ENCODE measurements at places on chromosomes 3 and 15.

DNA sequence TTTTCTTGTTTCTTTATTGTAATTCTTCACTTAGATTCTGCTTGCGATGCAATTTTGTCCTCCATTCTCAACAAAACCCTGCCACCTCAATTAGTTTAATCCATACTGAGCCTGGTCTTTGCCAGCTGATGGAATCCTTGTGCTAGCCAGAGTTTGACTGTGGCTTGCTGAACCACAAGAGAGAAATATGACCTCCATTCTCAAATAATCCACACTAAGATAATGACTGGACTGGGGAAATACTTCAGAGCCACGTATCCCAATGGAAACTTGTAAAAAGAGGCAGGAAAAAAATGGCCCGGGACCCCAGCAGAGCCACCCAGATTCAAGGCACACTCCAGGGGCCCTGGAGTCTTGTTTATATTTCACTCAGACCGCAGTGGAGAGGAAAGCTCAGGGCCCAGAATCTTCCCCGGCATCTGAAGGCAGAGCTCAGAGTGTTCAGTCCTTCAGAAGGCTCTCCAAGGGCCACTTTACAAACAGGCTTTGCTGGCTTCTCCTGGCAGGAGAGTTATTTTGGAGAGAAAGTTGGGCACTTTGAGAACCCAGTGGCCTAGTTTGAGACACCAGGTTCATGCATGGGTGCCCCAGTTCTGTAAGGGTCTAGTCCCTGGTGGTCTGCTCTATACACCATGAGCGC is 62.7 kb downstream of the SSUH2 start:
- no peak for DNase-seq

- no peak for DNase-seq
Observed at GRCh38 chr15:77966540-77967234, 110.8 kb downstream of the TBC1D2B start.

GRCh38 chr3:79587150-79587549 is 180.6 kb downstream of the ROBO1 start:
- no peak for DNase-seq

DNA sequence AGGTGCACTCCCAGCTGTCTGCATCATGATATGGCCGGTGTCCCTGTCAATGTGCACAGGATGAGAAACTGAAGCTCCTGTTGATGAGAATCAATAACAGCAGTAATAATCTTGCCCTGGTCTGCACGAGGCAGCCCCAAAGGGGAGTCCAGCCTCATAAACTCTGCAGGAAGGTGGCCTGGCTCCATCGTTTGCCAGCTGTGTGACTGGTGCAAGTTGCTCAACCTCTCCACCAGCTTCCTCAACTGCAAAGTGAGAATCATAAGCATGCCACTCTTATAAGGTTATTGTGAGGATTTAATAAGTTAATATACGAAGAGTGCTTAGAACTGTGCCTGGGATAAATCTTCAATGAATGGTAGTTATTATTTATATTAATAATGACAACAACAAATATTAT is 203.4 kb upstream of the HES1 start:
- DNase-seq: no peak

- DNase-seq: no peak
Observed at GRCh38 chr3:81967393-81967792, 205.9 kb upstream of the GBE1 start.

DNA sequence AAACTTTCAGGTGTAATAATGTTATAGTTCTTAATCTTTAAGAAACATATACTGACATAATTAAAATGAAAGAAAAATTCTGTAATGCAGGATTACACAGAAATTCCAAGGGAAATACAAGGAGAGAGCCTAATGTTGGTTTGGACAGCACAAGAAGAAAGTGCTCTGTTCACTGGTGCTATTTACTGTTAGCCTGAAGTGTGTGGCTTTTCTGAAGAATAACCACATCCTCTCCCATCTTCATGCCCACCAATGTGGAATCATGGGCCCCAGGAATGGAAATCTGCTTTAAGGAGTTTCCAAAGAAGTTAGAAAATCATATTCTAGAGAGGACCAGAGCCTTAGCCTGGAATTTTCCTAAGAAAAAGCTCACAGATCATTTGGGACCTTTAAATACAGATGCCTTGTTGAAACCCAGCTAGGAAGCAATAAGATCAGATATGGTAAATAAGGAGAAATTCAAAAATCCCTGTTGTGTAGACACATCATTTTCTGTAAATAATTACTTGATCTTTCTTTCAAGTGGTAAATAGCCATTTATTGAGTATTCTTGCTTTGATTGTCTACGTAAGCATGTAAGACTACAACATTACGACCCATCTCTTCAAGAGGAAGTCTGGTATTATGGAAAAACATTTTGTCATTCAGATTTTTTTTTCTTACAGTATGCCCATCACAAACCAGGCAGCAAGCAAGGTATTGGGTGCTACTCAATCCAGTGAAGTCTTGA is 10.3 kb upstream of the USP50 start:
- DNase-seq: no peak

DNA sequence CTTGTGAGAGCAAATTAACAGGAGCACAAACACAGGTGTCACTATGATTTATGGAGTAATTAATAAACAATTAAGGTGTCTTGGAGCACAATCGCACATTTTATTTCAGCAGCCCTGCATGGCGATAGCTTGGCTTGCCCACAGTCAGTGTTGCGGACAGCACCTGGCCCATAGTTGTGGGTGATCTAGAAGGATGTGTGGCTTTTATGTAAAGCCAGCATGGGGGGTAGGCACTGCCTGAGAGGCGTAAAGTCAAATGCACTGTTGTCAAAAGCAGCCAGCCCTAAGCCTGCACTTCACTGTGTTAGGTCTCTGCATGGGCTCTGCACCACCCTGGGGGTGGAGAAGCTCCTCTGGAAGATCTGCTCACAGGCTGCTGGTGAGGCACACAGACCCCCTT is 177.4 kb upstream of the PPP2R3A start:
- DNase-seq: no peak

- DNase-seq: no peak
Observed at GRCh38 chr3:117238806-117239205, 529.2 kb downstream of the TUSC7 start.

- DNase-seq: no peak
Observed at GRCh38 chr3:146265720-146266119, 14.8 kb upstream of the PLSCR4 start.

DNA sequence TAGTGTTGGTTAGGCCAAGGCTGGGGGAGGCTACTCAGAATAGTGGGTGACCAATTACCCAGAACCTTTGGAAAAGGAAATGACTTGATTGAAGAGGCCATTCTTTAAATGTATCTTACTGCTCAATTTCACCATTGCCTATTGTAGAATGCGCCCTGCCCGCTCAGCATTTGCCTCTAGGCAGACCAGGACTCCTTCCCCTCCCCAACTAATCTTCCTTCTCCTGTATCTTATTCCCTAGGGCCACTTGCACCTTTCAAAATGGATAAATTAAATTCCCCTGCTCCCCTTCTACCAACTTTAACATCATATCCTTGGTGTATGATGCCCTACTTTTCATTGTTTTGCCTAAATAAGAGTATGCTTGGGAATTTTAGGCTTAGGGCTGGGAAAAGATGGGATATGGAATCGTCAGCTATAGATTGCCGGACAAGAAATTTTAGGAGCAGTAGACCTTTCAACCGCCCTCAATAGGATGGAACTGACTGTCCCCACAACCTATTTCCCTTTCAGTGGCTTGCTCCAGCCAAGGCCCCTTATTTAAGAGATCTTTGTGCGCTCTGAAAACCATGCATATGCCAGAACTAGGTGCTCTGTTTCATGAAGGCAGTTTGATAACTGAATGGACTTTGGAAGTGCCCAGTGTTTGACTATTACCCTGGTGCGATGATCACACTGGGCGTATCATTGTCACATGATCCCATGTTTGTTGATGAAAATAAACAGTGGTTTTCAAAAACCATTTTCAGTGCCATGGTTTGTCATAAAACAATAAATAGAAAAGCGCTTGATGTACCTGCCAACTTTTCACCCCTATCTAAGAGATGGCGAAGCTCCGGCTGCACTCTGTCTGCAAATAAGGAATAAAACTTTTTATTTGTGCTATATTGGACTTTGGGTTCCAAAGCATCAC is 74.3 kb upstream of the TSEN2 start:
- no peak for DNase-seq

DNA sequence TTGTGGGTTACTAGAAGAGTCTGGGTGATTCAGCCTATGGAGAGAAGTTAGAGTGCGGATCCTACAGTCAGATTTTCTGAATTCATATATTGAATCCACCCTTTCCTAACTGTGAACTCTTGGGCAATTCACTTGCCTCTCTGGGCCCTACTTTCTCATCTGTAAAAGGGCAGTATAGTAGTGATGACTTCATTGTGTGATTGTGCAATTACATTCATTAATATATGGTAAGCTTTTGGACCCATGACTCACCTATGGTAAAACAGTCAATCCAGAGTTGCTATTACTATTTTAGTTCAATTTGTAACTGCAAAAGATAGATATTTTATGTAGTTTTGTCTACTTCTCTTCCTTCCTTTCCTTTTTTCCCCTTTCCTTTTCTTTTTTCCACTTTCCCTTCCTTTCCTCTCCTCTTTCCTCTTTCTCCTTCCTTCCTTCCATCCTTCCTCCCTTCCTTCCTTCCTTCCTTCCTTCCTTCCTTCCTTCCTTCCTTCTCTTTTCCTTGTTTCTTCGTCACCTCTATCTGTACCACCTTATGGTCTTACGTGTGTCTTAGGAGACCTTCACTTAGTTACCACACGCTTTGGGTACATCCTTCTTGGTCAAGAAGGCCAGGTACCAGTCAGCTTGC is 37.0 kb downstream of the GMNC start:
- no peak for DNase-seq
